ENCODE measurements at places on chromosomes 13 and 19.

GRCh38 chr19:6802336-6803035 is 30.0 kb downstream of the VAV1 start:
- no peak for DNase-seq

DNA sequence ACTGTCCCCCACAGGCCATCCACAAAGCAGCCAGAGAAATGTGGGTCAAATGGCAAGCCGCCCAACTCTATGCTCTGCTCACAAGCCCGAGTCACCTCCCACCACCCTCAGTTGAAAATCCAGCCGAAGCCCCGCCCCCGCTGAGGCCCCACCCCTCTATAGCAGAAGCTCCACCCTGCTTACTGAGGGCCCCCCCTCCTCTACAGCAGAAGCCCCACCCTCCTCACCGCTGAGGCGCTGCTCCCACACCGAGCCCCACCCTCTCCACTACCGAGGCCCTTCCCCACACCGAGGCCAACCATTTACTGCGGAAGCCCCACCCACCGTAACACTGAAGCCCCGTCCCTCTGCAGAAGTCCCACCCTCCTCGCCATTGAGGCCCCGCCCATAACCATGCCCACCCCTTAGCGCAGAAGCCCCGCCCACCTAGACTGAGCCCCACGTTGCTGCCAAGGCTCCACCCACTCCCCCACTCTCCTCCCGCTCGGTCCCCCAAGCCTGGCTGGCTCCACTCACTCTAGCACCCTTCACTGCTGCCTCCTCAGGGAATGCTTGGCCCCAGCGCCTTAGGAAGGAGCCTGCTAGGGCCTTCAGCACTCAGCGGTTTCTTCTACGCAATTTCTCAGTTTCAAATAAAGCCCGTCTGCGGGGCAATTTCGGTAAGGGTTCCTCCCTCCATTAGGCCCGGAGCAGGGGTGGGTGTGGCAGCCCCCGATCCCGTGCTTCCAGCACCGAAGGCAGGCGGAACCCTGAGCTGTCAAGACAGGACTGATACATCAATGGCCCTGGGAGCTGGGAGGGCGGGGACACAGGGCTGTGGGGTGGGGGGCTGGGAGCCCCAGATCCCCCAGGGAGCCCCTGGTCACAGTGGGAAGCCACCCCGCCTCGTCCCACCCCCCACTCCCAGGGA is 9.0 kb upstream of the MYDGF start:
- DNase-seq = no peak

- DNase-seq = no peak
Observed at GRCh38 chr13:44293374-44293773, 80.2 kb upstream of the SERP2 start.

DNA sequence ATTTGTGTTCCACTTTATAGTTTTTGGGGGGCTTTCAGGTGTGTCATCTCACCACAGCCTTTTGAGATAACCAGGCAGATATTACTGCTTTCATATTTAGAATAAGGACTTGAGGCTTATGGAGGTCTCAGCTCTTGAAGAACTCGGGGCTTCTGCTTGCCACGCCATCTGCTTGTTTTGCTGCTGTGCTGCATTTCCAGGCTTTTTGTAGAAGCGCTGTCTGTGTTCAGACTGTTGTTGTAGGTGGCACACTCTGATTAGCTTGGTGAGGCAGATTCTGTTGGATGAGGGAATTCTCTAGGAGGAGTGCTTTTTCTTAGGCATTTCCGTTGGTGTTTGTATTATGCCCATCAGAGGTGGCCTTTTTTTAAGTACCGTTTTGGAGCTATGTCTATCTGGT is 57.2 kb downstream of the WASF3 start:
- no peak for DNase-seq

GRCh38 chr19:31538879-31539278 is 189.6 kb upstream of the TSHZ3 start:
- DNase-seq = no peak

- no peak for DNase-seq
Observed at GRCh38 chr13:65343898-65344663, 1886.1 kb downstream of the PCDH9 start.

GRCh38 chr19:47418692-47419029 is 666 bp downstream of the MEIS3 start:
- DNase-seq = no peak

- DNase-seq = no peak
Observed at GRCh38 chr19:45499196-45500180, 1.2 kb downstream of the PPM1N start.
